Urinary bladder (tissue), 4 donors: ENCODE measurements at places on chromosomes 13 and 19. TPM values are rescaled to one million over a fixed set of nuclear protein-coding genes. Genes with fewer than 3 reads are reported as not detected.

CCDC61 gene
- 3.2 TPM for total RNA-seq

OVOL3 gene
- total RNA-seq = not detected

GAPDHS gene
- not detected for total RNA-seq

LYPD3 gene
- total RNA-seq = 2.8 TPM
